ENCODE measurements at places on chromosomes 11 and 22.

DNA sequence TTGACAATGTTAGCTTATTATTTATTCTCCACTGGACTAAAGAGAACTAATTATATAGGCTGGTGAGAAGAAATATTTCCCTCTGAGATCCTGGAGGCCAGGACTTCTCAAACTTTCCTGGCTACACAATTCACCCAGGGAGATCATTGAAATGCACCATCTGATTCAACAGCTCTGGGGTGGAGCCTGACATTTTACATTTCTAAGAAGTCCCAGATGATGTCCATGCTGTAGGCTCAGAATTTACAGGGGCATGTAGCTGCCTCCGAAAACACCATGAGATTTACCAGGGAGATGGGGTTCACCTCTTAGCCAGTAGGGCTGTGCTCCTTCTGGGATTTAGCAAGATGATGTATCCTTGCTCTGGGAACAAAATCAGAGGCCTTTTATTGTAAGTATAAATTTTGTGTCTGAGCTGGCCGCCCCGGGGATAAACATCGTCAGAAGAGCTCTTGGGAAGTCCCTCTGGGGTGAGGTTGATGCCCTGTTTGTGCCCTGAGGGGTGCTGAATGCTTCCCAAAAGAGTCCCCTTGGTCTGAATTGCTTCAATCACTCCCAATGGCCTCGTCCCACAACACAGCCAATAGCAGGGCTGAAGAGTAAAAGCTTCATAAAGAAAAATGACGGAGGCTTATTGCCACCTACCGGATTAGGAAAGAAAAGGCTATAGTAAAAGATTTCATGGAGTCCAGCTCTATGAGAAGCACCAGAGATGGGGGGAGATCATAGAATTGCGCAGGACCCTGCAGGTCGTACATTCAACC lies 33.4 kb upstream of the API5 start:
- peak; percentile 84 for DNase-seq

DNA sequence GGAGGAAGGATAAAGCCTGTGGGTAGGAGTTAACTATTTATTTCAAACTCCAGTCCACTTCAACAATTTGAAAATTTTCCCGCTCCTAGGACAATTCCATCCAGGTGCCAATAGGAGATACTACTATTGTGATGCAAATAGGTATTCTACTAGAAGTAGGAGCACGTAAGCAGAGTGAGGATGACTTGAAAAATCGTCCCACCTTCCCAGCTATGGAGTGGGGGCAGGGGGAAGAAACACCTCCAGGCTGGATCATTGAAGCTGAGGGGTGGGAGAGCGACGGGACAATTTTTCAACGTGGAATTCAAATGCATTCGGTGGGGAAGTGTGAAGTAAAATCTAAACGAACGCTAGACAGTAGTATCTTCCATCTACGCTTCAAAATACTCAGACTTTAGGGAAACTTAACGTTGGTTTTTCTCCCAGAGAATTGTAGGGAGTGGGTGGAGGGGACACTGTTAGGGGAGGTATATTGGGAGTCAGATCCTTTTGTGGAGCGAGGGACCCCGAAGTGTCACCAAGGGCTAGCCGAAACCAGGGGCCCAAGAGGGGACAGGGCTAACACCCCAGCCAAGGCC lies 523 bp upstream of the ARHGAP42 start:
- DNase-seq, result no peak

DNA sequence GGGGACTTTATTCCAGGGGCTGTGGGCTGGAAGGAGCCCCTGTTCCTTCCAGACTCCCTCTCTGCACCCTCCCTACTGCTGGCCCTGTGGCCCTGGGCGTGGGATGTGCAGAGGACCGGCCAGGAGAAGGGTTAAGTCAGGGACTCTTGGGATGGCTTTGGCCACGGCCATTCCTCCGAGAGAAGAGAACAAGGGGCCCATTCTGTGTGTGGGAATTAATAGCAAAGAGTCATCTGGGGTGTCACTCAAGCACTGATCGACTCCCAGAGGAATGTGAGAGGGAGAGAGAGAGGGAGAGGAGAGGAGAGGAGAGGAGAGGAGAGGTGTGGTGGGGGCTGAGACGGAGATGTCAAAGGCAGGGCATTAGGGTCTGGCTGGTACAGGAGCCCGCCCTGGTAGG lies 14.2 kb upstream of the SOX10 start:
- no peak for DNase-seq

- DNase-seq, result no peak
Observed at GRCh38 chr11:330307-330693, 9.6 kb upstream of the IFITM3 start.

- no peak for DNase-seq
Observed at GRCh38 chr22:48757581-48757980, 1070.1 kb downstream of the BRD1 start.

GRCh38 chr11:103735497-103736032 lies 300.9 kb upstream of the DDI1 start:
- no peak for DNase-seq

DNA sequence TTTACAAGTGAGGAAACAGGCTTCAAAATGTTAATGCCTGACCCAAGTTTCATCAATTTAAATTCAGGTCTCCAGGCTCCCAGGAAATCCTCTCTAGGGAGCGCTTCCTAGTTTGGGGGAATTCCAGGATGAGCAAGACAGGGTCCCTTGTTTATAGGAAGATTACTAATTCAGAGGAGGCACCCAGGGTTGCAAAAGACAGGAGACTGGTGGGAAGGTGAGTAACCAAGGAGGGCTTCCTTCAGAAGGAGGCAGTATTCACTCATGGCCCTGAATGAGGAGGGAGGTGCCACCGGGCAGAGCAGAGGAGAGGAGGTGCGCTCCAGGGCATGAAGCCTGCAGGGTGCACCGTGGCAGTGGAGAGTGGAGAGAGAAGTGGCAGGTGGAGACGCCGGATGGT lies 1.6 kb downstream of the TMEM132A start:
- DNase-seq, result peak; percentile 65

- DNase-seq, result peak; percentile 60
Observed at GRCh38 chr11:73245461-73245860, 26.7 kb upstream of the P2RY6 start.

- DNase-seq, result no peak
Observed at GRCh38 chr11:23606191-23606590, 745.9 kb upstream of the CCDC179 start.

All from NCI-H69 (cell line).